ENCODE measurements at places on chromosomes 4 and X.
A peak's percentile ranks its signal among the peaks of the same experiment; 100 is the strongest.

DNA sequence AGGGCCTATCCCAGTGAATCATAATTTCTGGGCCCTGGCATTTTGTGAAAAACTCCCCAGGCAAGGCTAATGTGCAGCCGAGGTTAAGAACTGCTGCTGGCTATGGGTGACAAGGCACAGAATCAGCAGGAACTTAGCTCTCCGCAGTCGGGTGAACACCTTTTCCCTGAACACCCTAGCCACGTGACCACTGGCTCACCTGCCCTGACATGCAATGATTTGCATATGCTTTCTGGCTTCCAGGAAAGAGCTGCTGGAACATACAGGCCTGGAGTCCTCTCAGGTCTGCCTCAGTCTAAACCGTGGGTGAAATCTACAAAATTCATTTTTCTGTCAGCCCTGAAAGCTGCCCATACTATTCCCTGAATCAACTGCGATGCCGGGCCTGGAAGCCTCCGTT, 56.6 kb downstream of the ZNF827 start:
- no peak for DNase-seq

DNA sequence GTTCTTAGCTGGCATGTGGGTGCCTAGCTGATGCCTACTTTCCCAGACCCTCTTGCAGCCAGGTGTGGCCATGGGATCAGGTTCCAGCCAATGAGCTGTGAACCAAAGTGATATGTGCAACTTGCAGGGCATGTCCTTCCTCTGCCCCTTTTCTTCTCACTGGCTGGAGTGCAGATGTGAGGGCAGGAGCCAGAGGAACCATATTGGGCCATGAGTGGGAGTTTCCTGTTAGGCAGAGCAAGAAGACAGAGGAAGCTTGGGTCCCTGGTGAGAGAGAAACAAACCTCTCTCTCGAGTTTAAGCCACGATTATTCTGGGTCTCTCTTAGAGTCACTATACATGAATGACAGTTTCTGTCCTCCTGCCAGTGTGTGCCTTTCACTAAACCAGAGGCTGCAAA, 120.4 kb upstream of the STX18 start:
- no peak for DNase-seq

DNA sequence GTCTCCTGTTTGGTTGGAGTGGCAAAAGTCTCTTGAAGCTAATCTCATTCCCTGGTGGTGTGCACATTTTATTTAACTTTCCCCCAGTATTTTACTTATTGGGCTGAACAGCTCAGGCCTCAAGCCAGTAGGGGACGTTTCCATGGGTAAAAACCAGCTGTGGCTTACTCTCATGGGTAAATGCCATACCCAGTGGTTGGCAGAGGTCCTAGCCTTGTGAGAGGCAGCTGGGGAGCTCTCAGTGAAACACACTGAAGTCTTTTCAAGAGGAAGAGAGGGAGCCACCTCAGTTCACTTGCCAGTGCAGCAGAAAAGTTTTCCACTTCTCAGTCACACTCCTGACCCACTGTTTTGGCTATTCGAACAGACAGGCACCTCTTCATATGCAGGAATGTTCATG, 1964.2 kb downstream of the ARAP2 start:
- no peak for DNase-seq

DNA sequence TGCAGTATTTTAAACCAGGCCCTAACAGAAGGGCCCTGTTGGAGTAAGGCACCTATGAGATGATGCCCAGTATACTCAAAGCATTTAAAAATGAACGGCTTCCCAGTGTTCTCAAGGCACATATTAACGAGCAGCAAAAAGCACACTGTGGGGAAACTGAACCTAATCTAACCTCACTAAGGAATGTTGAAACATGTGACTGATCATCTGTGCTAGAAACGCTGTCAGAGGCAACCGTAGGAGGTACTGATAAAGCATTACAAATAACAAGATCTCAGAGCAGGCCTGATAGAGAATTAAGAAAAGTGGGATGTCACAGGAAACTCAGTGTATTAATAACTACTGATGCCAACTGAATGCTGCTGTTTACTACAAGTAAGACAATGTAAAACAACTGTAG, 24.0 kb downstream of the ASB9 start:
- DNase-seq, result no peak

DNA sequence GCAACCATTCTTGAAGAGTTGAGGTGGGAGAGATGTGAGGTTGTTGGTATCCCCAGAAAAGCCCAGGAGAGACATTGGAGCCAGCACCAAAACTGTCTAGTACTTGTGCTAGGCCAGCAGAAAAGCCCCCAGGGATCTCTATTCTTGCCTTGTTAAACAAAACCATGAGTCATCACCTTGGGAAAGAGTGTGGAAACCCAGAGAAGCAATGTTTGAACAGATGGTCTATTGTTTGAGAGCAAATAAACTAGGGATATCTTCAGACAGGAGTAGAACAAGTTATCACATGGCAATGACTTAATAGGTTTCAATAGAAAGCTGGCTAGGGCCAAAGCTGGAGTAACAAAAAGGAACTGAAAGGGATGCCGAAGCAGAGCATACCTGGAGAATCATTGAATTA, 195.7 kb upstream of the CASK start:
- peak; percentile 71 for DNase-seq

DNA sequence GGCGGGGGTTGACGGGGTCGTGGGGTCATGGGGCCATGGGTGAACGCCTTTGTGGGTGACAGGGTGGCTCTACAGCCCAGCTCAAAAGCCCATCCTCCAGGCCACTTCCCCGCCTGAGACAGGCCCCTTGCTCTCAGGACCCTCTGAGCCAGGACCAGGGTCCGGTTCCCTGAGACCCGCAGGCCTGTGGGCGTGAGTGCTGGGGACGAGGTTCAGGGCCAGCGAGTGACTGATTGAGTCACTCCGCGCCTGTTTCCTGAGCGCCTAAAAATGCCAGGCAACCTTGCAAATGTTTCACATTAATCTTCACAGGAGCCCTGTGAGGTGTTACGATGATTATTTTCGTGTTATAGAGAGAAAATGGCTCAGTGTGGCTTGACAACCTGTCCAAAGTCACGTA, 97.8 kb downstream of the ZNF674 start:
- DNase-seq, result peak; percentile 17

GRCh38 chr4:187983746-187984145, 11.8 kb upstream of the ZFP42 start:
- DNase-seq, result no peak

GRCh38 chr4:145861336-145862318, 77.0 kb downstream of the ZNF827 start:
- peak; percentile 42 for DNase-seq

- no peak for DNase-seq
Observed at GRCh38 chr4:107999932-108000539, 10.3 kb downstream of the HADH start.

DNA sequence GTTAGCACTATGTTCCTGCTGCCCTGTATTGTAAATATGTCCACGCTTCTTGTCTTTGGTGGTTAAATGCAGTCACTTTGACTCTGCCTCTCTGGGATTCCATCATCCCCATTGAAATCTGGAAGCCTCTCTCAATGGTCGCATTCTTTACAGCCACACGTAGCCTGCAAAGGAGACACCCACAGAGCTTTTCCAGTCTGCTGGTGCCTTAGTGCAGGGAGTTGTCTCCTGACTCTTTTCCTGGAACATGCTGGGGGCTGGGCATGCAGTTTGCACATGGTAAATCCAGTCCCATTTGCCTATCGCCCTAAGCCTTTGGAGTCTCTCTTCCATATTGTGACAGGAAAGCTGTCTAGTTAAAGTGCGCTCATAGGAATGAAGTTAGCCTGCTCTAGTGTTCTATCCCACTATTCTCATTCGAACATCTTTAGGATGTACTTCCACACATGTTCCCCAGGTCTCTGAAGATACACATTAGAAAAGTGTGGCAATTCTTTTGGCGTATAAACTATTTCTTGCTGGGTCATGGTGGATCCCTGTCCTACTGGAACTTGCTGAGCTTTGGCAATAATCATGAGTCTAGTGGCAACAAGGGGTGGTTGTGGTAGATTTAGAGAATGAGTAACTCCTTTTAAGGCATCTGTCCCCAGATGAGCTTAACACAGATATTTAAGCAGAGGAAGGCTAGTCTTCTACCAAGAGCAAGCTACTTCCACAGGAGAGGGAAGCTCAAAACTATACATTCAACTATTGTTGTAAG, 33.7 kb downstream of the COQ2 start:
- DNase-seq, result peak; percentile 15

DNA sequence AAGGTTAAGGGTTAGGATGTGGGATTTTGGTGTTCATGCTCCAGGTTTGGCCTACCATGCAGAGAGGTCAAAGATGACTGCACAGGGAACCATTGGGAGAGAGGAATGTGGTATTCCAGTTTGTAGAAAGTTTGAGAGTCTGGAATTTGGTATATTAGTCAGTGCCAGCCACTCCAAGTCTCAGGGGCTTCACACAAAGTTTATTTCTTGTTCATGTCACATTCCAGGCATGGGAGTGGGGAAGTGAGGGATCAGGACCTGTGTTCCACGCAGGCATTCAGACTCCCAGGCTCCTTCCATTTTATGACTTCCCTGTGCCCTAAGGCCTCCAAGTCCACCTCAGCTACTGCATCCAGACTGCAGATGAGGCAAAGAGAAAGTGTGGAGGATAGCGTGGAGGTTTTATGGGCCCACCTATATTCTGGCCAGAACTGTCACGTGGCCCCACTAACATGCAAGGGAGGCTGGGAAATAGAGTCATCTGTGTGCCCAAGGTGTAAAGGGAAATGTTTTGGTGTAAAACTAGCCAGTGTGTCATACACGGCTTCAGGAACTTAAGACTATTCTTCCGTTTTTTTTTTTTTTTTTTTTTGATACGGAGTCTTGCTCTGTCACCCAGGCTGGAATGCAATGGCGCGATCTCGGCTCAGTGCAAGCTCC, 140.6 kb upstream of the SCML1 start:
- peak; percentile 73 for DNase-seq

DNA sequence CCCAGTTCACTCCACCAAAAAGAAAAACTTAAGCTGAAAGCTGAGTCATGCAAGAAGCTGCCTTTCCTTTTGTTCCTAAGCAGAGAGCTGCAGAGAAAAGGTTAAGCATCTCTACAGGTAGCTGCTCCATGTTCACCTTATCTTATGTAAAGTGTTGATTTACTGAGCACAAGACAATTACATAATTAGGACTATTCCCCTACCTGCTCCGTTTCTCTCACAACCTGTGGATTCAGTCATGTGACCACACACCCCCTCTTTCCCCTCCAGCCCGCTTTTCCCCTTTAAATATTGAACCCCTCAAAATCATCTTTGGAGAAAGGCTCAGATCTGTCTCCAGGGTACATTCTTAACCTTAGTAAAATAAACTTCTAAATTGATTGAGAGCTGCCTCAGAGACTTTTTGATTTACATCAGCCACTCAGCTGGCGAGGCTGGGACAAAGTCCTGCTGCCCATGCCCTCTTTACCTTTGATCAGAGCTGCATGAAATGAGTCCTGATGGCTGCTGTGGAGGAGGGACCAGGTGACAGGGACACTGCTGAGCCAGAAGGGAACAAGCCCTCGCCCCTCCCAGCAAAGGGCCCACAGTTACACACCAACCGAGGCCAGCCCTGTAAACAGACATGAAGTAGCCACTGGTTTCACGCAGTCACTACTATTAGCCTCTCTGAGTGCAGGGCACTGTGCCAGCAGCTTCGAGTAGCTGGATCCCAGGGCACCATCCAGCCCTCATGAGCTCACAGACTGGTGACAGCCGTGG, 53.9 kb upstream of the C4orf50 start:
- DNase-seq, result peak; percentile 1

- DNase-seq, result peak; percentile 37
Observed at GRCh38 chr4:105306158-105306781, 159.6 kb downstream of the TET2 start.

All from fibroblast of skin of back (primary cell).